AG08396 (cell line): ENCODE measurements at places on chromosomes 6 and 20.
A peak's percentile ranks its signal among the peaks of the same experiment; 100 is the strongest.

- DNase-seq: no peak
Measured at GRCh38 chr6:137868721-137869548, 1.9 kb downstream of the TNFAIP3 start.

- no peak for DNase-seq
Measured at GRCh38 chr6:136309171-136309570, 19.5 kb upstream of the BCLAF1 start.

- no peak for DNase-seq
Measured at GRCh38 chr6:73231986-73232391, 6.7 kb upstream of the KHDC1L start.

DNA sequence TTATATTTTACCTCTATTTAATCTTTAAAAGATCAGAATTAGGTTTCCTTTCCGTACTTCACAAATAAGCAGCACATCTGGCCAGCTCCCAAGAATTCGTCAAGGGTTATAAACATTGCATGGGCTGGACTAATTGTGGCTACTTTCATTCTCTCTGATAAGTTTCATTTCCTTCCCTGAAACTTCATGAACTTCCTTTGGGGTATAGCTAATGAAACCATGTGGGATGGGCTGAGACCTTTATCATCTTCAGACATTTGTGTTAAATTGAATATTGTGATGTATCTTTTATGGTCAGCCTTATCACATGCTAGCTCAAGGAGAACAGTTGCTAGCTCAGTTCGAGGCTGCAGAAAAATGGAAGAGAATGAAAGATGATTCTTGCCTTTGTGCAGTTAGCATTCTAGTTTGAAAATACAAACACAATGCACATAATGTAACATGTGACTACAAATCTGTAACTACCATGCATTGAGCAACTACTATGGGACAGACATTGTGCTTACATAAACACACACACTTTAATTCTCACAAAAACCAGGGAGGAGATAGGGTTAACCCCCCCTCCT is 1.7 kb upstream of the GMPR start:
- peak; percentile 60 for DNase-seq

DNA sequence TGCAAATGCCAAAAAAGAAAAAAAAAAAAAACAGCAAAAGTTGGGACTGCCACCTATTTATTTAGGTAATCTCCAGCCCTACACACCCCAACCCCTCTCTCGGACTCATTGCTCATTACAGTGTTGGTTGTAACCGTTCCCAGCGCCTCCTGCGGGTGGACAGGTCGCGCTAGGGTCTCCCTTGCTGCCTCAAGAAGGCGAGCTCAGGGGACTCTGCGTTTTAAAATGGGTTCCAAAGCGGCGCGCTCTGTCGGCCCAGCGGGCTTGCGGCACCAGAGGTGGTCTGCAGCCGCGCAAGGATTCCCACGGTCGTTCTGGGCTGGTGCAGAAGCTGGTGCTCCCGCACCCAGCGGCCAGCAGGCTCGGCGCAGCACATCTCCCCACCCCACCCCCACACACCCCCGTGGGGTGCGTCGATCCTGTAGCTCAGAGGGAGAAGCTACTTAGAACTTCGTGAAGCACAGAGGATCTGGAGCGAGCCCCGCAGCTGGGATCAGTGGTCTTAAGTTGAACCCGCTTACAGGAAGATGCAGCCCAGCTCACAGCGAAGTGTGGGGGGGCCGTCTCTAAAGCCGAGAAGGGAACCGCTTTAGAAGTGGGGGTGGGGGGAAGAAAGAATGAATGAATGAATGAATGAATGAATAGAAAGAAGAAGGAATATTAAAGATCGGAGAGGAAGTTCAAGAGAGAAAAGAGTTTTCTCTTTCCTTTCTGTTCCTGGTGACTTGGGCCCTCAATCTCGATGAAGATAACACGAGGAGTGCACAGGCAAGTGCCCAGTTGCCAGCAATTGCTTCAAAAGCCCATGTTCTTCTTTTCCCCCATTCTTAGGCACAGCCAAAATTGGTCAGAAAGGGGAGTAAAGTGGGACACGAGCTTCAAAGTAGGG is 780 bp downstream of the TFAP2A start:
- no peak for DNase-seq

DNA sequence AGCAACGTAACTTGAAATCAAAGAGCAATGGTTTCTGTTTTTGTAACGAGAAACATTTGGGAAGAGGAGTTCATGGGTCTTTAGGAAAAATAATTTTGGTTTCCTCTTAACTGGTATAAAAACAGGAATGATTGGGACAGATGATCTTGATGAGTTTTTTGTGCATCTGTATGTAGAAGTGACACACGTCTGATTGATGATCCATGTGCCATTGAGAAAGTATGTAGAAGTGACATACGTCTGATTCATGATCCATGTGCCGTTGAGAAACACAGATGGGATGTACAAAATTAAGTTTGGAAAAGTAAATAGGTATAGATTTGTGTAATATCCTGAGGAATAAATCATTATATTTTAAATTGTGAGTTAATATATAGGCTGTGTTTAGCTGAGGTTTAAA is 2.1 kb downstream of the KIAA1586 start:
- no peak for DNase-seq

GRCh38 chr6:34457742-34458735 is 7.8 kb upstream of the PACSIN1 start:
- no peak for DNase-seq

DNA sequence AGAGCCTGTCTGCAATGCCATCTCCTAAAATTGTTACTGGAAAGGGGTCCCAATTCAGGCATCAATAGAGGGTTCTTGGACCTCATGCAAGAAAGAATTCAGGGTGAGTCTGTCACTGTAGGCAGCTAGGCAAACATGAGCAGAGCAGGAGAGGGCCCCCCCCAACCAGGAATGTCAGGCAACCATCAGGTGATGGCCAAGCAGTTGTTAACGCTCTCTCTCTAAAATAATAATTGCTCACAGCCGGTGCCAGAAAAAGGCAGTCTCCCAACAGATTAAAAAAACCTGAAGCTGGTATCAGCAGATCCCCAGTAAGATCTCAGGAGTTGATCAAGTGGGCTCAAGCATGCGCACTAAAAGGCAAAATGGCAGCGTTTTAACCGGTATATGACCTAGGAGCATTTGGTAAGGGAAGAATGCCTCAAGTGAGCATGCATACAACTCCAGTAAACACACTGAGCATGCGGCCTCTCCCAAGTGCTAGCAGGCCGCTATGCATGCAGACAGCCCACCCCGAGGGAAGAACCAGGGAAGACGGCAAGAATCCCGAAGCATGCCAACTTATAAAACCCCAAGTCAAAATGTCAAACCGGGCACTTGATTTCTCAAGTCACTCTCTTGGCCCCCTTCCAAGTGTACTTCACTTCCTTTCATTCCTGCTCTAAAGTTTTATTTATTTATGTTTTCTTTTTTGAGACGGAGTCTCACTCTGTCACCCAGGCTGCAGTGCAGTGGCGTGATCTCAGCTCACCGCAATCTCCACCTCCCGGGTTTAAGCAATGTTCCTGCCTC is 44.0 kb upstream of the RNGTT start:
- no peak for DNase-seq

DNA sequence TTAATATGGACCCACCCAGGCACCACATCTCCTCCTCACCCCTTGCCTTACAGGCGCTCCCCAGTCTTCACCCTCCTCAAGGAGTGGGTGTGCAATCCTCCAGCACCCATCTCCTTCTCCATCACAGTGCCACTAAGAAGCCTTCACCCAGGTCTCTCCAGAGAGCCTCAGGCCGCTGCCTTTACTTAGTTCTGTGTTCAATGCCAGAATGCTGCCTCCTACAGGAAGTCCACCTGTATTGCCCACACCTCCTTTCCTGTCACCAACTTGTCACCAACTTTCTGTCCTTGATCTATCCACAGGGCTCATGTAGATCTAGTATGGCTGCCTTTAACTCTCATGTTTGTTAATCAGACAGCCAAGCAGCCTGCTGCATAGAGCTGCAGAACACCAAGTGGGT is 586 bp upstream of the LST1 start:
- DNase-seq: no peak

DNA sequence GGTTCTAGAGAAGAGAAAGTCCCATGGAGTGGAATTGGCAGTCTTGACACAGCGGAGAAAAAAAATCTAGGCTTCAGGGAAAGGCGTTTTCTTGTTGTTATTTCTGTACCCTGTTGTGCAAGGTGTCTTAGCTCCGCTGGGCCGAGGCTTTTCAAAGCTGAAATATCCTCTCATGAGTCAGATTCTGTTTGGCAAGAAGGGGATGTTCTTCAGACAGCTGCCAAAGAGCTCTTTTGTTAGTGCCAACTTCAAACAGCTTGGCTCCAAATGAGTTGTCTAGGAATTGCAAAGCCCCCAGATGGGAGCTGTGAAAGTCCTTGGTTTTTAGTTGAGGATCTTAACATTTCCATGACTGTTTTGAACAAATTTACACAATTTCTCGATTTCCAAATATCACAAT is 45.6 kb downstream of the LRRN4 start:
- DNase-seq: peak; percentile 78

DNA sequence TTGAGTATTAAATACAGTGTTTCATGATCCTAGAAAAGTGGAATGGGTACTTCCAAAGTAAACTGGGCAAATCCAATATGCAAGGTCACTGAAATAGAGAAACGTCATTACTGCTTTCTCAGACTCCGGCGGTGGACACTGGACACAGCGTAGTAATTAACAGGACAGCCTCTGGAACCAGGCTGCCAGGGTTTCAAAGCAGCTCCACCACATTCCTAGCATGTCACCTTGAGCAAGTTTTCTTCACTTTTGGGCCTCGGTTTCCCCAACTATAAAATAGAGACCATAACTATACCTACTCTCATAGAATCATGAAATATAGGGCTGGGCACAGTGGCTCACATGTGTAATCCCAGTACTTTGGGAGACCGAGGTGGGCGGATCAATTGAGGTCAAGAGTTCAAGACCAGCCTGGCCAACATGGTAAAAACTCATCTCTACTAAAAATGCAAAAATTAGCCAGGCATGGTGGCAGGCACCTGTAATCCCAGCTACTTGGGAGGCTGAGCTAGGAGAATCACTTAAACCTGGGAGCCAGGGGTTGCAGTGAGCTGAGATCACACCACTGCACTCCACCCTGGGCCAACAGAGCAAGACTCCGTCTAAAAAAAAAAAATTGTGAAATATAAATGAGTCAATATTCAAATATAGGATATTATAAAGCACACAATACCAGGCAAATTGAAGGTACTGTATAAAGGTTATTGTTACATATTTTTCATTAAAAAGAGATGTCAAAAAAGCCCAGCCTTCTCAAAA is 24.9 kb downstream of the ARHGAP18 start:
- DNase-seq: no peak

DNA sequence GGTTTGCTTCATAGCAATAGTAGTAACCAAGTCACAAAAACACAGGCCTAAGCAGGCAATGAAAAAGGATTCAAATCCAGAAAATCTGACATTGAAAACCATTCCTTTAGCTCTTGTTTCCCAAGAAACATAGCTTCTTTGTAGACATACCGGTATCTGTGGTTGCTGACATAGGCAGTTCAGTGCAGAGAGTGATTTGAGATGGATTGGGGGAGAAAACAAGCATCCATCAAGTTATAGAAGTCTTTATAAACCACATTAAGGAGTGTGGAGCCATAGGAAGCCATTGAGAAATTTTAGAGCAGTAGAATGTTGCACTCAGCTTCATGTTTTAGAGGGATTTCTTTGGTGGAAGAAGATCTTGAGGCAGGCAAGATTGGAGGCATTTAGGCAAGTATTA is 91.2 kb upstream of the MARCKS start:
- no peak for DNase-seq

DNA sequence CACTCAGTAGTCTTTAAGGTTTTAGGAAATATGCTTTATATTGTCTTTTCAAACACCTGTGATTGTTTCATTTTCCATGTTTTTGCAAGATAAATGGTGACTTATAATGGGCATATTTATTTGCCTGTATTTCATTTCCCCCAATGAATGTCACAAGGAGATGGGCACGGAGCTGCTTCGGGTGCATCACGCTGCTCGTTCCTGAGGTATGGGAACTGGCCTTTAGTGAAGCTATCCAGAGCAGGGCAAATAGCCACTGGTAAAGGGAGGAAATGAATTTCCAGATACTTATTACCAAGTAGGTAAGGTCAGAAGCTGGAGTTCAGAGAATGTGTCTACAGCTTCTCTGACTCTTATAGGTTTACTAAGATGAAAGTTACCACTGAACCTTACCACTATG is 3.7 kb downstream of the POU3F2 start:
- no peak for DNase-seq

GRCh38 chr20:20138301-20139064 is 86.2 kb downstream of the CFAP61 start:
- no peak for DNase-seq
